ENCODE measurements at places on chromosomes 2 and 18. TPM values are rescaled to one million over a fixed set of nuclear protein-coding genes. Genes with fewer than 3 reads are reported as not detected.

The MBOAT2 gene
- total RNA-seq = 75.2 TPM

The INHA gene
- total RNA-seq = 0.36 TPM

The CDH7 gene
- total RNA-seq = under 0.01 TPM

The UGT1A10 gene
- total RNA-seq = not detected

The BMP10 gene
- total RNA-seq = not detected

The PLCD4 gene
- total RNA-seq = 1.0 TPM

The HRH4 gene
- total RNA-seq = 0.21 TPM

The SLC30A3 gene
- total RNA-seq = not detected

The DTNA gene
- total RNA-seq = 10.7 TPM
